ENCODE measurements at places on chromosomes 7 and 10.
A peak's percentile ranks its signal among the peaks of the same experiment; 100 is the strongest.

- DNase-seq, result no peak
These were observed 52.1 kb upstream of the STK17A start for GRCh38 chr7:43530553-43531410.

GRCh38 chr7:601595-602340, 82.1 kb upstream of the PDGFA start:
- peak; percentile 78 for DNase-seq

GRCh38 chr7:133910761-133911160, 216.4 kb upstream of the LRGUK start:
- no peak for DNase-seq

DNA sequence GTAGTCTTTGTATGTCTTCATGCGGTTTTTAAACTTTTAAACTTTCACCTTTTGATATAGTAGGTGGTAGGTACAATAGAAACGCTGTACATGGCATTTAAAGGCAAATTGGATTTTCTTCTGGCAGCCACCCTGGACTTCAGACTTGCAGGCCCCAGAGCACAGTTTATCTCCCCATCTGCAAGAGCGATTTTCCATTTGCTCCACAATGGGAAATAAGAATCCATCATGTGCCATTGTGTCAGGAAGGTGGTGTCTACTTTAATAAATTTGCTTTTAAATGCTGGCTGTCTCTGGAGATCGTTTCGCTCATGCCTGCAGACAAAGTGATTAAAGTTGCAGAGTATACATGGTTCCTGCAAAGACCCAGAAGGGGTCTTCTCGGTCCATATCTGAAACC, 38.9 kb downstream of the UNC5B start:
- no peak for DNase-seq

- no peak for DNase-seq
These were observed 31.7 kb upstream of the SEMA3C start for GRCh38 chr7:80950550-80950967.

- no peak for DNase-seq
These were observed 22.0 kb downstream of the KLF6 start for GRCh38 chr10:3763035-3763456.

- DNase-seq, result no peak
These were observed 120.2 kb upstream of the AMPH start for GRCh38 chr7:38751416-38751815.

- peak; percentile 32 for DNase-seq
These were observed 84.0 kb downstream of the GSAP start for GRCh38 chr7:77331938-77332695.

- no peak for DNase-seq
These were observed 5.9 kb upstream of the GPER1 start for GRCh38 chr7:1081931-1082401.

GRCh38 chr7:20299145-20299544, 31.6 kb upstream of the ITGB8 start:
- DNase-seq, result no peak

GRCh38 chr7:110681941-110682340, 409.0 kb upstream of the LRRN3 start:
- DNase-seq, result no peak

GRCh38 chr7:44217852-44218402, 17.1 kb downstream of the YKT6 start:
- DNase-seq, result no peak

- no peak for DNase-seq
These were observed 107.8 kb downstream of the SFMBT2 start for GRCh38 chr10:7302930-7303557.

DNA sequence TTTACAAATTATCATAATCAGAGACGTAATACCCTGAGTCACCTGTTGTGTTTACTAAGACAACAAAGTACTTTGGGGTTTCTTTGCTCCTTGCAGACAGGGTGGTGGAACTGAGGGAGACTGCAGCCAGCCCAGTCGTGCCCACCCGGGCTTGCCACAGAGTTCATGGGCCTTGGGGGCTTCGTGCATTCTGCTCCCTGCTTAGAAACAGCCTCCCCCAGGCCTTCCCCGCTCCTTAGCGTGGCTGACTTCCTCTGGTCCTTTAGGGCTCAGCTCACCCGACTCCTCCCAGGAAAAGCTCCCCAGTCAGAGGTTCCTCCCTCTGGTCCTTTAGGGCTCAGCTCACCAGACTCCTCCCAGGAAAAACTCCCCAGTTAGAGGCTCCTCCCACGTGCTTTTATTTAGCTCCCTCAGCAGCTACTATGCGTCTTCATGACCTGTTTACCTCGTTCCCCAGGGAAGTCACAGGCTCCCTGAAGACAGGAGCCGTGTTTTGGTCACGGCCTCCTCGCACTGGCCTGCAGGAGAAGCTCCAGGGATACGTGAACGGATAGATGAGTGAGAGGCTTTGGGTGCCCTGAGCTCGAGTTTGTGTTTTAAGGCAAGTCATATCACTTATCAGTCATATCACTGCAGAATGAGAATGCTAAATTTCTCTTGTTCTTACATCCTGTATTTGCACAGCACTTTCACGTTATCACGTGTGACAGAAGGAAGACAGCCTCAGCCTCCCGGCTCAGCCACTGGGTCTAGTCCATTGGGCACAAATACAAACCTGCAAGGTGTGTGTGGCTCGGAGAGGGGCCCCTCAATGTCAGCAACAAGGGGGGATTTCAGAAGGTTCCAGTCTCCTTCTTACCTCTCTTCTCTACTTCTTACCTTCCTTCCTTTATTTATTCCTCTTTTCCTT, 52.7 kb upstream of the VIPR2 start:
- peak; percentile 23 for DNase-seq

DNA sequence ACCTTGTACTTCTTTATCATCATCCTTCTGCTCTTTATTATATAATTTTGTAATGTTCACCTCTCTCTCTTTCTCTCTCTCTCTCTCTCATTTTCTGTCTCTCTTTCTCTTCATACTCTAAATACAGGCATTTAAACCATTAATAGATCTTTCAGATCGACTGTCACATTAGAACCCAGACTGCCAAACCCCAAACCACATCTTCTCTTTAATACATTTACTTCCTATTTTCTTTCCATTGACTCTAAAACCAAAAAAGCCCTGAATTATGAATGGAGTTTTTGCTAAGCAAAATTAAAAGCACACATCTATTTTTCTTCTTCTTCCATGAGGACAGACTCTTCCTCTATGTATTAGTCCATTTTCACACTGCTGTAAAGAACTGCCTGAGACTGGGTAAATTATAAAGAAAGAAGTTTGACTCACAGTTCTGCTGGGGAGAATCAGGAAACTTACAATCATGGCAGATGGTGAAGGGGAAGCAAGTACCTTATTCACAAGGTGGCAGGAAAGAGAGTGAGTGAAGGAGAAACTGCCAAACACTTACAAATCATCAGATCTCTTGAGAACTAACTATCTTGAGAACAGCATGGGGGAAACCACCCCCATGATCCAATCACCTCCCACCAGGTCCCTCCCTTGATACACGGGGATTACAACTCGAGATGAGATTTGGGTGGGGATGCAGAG, 272.7 kb upstream of the MGMT start:
- DNase-seq, result no peak

DNA sequence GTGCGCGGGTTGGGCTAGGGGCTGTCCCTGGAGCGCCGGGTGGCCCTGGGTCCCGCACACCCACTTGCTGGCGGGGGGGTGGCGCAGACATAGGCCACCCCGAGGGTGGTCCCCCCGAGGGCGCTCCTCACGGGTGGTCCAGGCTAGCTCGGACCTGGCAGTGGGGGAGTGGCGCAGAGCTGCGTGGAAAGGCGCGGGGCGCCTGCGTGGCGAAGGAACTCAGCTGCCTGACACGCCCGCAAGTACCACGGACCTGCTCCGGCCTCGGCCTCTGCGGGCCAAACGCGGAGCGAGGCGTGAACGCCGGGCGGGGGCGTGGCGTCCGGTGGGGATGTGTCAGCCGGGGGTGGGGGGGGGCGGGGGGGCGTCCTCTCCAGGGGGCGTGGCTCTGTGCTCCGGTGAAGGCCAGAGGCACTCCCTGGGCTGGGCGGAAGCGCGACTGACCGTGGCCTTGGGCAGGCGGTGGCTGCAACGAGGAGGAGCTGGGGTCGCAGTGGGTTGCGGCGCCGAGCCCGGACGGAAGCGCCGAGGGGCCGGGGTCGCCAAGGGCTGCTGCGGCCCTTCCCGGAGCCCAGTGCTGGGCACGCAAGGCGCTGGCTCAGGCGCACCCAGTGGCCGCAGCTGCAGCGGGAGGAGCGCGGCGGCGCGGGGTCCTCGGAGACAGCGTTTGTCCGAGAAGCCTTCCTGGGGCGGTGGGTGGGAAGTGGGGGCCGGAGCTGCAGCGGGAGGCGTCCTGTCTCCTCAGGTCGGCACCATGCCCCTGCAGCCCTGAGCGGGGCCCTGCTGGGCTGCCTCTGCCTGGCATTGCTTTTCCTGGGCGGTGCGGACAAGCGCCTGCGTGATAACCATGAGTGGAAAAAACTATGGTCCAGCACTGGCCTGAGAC, 58.9 kb upstream of the NUPR2 start:
- no peak for DNase-seq

DNA sequence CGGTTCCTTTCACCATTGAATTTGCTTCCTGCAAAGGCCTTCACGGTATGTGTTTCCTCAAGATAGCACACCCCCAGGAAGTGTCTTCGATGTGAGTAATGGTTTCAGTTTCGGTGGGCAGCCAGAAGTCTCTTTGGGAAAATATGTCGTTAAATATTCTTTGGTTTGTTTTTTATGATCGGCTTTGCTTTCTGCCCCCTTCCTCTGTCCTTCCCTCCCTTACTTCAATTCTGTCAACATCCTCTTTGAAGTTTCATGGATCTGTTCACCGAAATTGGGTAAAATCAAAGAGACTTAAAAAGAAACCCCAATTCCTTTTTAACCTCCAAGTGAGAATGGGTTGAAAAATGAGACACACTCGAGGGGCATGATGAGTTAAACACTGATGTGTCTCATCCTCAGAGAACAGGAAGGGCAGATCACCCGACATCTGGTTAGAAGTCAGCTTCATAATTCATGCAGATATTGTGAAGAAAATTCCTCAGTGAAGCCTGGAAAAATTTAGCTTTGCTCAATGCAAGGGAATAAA, 170.8 kb upstream of the HABP2 start:
- peak; percentile 26 for DNase-seq

DNA sequence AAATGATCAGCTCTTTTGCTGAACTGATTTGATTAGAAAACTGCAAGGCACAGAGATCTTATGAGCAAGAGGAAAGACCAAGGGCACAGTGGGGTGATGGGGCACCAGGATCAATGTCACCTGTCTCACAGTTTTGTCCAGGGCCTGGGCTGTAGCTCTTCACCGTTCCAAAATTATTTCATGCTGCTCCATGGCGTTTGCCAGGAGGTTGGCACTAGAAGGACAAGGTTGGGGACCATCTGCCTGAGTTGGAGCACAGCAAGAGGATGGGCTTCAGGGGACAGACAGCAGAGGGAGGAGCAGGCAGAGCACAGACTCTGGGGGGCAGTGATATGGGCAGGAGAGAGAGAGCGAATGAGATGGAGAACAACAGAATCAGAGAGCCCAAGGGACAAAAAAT, 17.5 kb upstream of the FRA10AC1 start:
- DNase-seq, result no peak

GRCh38 chr7:68627247-68627864, 970.9 kb upstream of the AUTS2 start:
- DNase-seq, result no peak

DNA sequence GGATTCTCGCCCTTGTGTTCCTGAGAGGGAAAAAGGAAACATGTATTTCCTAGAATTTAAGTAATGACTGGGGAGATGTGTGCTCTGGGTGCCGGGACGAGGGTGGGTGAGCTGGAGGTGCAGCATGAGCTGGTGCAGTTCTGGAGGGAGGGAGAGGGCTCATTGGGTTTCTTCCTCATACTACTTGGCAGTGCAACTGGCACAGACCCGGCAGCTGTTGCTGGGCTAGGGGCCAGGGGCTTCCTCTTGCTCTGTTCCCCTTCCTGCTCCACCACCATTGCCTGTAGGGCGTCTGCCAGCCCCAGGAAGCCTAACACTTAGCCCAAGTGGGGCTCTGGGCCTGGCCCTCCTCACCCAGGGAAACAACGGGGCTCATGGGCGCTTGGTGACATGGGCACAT, 5.9 kb downstream of the RET start:
- no peak for DNase-seq

GRCh38 chr10:10911471-10911921, 106.2 kb upstream of the CELF2 start:
- DNase-seq, result no peak

- no peak for DNase-seq
These were observed 210.2 kb downstream of the MDFIC start for GRCh38 chr7:115132096-115132495.

GRCh38 chr7:26580064-26580591, 284.3 kb downstream of the SKAP2 start:
- no peak for DNase-seq

- DNase-seq, result no peak
These were observed 91.7 kb upstream of the PDGFA start for GRCh38 chr7:611281-611810.

DNA sequence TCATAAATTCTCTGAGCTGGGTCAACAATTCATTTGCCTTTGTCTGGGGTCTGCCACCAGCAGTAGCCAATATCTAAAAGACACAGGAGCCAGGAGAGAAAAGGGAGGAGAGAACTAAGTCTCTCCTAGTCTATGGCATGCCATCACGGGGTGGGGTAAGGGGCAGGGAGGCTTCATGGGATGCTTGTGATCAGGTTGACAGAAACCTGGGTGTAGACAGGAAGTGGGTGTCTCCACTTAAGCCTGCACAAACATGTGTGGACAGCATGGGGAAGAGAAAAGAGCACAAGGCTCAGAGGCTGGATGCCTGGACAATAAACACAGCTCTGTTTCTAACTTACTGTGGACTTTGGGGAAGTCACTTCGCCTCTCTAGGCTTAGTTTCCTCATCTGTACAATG, 11.5 kb upstream of the C10orf53 start:
- no peak for DNase-seq

DNA sequence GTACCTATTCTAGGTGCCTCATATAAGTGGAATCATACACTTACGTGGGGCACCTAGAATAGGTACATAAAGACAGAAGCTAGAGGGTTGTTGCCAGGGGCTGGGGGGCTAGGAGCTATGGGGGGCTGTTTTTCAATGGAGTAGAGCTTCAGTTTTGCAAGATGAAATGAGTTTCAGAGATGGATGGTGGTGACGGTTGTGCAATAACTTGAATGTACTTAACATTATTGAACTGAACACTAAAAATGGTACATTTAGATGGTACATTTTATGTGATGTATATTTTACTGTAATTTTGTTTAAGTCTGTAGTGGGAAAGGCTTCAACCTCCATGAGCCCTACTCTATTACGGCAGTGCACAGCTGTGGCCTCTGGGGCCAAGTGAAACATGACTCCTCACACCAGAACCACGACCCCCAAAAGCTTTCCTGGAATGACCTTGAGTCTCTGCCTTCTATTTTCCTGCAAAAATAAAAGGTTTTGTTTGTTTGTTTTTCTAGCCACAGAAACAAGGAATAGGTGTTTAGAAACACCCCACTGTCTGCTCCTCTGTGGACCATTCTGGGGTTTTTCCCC, 147.3 kb upstream of the PLXNA4 start:
- DNase-seq, result no peak
